Stromal cell of bone marrow (primary cell): ENCODE measurements at places on chromosomes 4 and X.

DNA sequence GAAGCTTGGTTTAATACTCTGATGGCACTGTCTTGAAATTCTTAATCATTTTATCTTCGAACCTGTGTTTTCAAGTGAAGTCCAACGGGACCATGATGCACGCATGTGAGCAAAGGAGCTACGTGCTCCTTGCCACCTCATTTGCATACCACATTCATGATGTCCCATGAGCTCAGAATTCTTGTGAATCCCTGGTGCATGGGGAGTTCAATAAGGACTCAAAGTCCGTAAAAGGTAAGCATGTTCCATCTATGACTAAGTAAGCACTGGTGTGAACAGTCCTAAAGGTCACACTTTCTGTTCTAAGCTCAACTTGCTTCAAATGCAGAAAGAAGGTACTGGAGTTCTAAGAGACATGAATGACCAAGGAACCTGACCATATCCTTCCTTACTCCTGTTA lies 13.1 kb upstream of the GPM6B start:
- DNase-seq = no peak

GRCh38 chrX:30568136-30568535 lies 9.4 kb downstream of the TASL start:
- no peak for DNase-seq

GRCh38 chr4:38611676-38612075 lies 52.3 kb upstream of the KLF3 start:
- no peak for DNase-seq

- no peak for DNase-seq
Observed at GRCh38 chrX:21873063-21873775, 17.4 kb downstream of the YY2 start.

GRCh38 chrX:93868289-93868965 lies 194.4 kb downstream of the FAM133A start:
- no peak for DNase-seq

DNA sequence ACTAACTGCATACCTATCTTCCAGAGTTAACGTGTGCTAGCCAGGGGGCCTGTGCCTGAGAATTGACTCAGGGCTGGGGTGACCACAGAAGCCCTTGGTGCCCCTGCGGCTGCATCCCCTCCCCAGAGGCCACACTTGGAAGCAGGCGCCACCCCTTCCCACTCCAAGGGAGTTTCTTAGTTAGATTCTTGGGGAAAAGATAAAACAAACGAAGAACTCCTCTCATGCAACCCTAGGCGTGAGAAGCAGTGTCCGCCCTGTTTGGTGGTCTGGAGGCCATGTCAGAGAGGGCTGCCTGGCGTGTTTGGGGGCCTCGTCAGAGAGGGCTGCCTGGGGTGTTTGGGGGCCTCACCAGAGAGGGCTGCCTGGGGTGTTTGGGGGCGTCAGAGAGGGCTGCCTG lies 50.3 kb upstream of the HGFAC start:
- no peak for DNase-seq

DNA sequence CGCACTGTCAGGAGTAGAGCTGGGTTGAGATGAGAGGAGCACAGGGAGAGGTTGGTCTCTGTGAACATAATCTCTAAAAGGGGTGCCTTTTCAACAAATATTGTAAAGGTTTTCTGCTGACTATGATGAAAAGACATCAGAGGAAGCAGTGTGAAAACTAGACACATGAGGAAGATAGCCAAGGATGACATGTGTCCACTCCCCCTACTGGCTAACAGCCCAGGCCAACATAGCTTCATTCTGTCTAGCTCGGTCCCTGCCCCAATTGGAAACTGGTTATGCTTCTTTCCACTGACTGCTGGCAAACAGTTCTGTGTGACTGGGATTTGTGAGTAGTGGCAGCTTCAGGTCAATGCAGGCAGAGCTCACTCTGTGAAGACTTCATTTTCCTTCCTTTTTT lies 115.4 kb upstream of the ESX1 start:
- no peak for DNase-seq

DNA sequence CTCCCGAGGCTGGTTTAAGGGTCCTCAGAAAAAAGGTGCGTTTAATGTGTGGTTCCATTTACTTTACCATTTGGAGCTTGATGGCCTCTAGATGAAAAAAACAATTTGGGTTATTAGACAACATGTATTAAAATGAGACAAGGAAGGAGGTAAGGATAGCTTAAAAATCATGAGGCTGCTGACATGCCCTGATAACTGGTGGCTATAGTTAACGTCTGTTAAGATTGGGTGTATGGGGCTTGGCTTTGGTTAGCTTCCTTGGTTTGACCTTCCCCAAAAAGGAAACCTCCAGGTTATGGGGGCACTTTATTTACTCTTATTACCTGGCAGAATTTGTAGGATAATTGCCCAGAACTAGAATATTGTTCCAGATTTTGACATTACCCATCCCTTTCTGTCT lies 51.5 kb downstream of the HMGB2 start:
- no peak for DNase-seq

- DNase-seq = no peak
Observed at GRCh38 chrX:12972243-12972642, 2.7 kb upstream of the TMSB4X start.

- no peak for DNase-seq
Observed at GRCh38 chr4:53463340-53463739, 85.9 kb downstream of the FIP1L1 start.

- DNase-seq = no peak
Observed at GRCh38 chr4:65202853-65203236, 467.4 kb downstream of the EPHA5 start.
